Activated CD4-positive, alpha-beta T cell treated with anti-CD3 and anti-CD28 coated beads, Interleukin-10, Interleukin-2, amounts not matched to agents 100 ng/mL and 50 ng/mL, durations not matched to agents 16 hours and 8 hours (primary cell): ENCODE measurements at places on chromosomes 6 and 20.

- DNase-seq: no peak
These were observed 223.4 kb upstream of the MCHR2 start for GRCh38 chr6:100217225-100218012.

GRCh38 chr6:105051941-105052471, 95.1 kb downstream of the LIN28B start:
- DNase-seq: no peak

DNA sequence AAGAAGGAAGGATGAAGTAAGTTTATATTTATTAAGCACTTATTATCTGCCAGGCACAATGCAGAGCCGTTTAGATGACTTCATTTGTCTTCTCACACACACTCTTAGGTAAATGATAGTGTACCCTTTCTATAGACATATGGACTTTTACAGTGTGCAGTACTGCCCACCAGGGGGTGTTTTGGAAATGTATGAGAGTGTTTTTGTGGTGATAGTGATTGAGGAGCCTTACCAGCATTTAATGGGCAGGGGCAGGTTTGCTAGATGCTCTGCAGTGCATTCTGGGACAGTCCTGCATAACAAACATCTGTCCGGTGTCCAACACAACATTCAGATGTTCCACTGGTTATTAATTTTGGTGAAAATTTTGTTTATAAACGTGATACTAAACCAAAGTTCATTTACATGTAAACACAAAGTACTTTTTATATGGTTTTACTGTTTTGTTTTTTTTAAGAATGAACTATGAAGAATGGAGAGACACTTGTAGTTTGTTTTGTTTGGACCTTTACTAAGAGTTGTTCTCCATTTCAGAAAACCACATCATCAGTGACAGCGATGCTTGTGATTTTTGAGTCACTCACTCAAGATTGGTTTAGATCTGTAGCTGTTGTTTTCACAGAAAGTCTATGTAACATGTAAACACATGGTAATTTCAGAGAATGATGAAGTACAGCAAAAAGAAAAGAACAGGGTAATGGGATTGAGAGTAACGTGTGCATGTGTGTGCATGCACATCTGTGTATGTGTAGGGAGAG, 19.9 kb downstream of the KCNS1 start:
- DNase-seq: no peak

- DNase-seq: no peak
These were observed 175.8 kb downstream of the TBC1D32 start for GRCh38 chr6:121158438-121158837.

DNA sequence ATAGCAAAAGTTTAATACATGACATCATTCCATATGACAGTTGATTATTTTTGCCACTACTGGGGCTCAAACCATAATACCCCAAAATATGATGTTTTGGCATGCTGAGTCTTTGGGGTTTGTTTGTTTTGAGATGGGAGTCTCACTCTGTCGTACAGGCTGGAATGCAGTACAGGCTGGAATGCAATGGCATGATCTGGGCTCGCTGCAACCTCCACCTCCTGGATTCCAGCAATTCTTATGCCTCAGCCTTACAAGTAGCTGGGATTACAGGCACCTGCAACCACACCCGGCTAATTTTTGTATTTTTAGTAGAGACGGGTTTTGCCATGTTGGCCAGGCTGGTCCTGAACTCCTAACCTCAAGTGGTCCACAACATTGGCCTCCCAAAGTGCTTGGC, 1.3 kb upstream of the MRS2 start:
- DNase-seq: no peak

DNA sequence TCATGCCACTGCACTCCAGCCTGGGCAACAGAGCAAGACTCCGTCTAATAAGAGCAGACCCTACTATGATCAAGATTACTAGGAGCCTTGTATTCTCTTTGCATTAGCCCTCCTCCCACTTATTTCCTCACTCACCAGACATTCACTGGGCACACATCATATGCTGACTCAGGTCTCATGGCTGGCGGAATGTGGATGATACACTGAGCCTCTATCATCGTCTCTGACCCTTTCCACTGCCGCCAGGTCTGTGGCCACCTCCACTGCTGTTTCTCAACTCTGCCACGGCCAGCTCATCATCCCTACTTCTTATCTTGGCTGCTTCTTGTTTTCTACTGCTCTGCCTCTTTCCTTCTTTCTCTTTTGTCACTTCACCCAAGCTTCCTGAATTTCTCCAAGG, 161.0 kb downstream of the BACH2 start:
- DNase-seq: no peak

DNA sequence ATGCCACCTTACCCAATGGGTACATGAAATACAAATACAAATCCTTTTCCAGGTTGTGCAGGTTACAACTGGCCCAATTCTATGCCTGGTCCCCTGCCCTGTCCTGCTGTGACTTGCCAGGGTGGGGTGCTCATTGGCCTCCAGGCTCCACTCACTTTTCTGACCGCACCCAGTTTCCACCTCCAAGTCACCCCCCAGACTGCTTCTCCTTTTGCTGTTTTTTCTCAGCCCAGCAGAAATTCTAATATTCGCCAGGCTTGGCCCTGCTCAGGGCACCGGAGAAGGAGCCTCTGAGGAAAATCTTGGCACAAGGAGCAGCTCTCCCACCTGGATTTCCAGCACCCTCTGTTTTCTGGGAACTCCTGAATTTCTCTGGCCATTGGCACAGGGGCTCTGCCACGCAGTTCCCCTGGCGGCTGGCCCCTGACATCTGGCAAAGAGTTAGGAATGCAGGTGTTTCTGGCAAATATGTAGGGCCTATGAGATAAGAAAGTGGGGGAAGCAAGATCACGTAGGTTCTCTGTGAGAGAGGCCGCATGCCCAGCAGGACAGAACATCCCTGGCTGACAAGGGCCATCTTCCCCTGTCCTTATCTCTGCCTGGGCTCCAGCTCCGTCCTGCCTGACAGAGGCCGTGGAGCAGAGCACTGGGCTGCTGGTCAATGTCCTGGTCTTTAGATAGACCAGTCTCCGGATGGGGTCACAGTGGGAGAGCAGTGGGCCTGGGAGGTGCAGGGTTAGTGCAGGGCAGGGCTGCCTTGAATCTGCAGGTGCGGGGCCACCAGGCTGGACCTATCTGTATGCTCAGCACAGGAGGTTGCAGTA, 2.9 kb upstream of the RAET1E start:
- no peak for DNase-seq

- no peak for DNase-seq
These were observed 39.2 kb downstream of the MUC22 start for GRCh38 chr6:31049518-31049917.

DNA sequence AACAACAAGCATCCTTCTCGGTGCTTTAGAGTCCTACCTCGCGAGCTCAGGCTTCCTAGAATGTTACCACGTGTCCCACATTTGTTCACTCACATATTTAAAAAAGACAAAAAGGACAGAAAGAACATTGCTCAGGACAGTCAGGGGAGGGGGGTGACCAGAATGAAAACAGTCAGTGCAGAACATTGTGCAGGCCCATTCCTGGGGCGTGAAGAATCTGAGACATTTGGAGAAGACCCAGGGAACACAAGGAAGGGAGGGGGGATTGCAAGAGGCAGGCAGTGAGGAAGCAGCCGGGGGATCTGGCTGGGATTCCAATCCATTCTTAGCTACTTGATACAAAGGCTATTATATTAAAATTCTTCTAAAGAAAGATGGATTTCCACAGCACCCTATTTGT, 270.4 kb upstream of the CITED2 start:
- DNase-seq: no peak

DNA sequence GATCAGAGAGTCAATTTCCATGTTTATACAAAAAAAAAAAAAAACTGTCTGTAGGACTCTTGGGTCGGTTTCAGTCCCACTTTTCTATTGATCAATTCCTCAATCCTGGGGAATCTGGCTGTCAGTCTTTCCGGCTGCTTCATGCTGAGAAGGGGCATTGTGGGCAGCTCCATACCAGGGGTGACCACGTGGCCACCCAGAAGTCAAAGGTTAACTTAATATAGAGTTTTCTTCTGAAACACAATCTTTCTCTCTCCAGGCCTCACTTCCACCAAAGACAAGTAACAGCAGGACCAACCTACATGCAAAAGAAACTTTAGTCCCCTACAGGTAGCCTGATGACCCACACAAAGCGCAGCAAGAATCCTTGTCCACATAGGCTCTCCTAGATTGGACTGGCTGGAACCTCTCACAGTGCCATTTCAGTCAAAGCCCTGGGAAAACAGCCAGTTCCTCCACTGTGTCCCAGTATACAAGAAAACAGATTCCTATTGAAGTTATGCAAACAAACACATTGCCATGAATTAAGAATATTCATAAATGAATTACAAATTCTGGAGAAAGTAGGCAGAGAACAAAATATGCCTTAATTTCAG, 18.5 kb upstream of the SERPINB9 start:
- no peak for DNase-seq

DNA sequence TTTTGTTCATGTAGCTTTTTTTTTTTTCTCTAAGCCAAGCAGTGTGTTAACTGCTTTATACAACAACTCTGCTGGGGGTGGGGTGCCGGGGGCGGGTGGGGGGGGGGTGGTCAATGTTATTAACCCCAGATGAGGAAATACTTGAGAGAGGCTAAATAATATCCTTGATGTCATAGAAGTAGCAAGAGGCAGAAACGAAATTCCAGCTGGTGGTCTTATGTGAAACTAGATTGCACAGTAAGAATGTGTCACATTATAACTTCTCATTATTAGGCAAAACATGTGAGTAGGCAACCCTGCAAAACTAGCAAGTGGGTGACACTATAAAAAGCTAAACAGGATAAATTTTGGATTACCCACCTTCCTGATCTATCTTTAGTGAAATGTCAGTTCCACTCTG, 12.8 kb downstream of the MYLK4 start:
- DNase-seq: no peak

- no peak for DNase-seq
These were observed 349.2 kb downstream of the ZFAND3 start for GRCh38 chr6:38168699-38169098.

DNA sequence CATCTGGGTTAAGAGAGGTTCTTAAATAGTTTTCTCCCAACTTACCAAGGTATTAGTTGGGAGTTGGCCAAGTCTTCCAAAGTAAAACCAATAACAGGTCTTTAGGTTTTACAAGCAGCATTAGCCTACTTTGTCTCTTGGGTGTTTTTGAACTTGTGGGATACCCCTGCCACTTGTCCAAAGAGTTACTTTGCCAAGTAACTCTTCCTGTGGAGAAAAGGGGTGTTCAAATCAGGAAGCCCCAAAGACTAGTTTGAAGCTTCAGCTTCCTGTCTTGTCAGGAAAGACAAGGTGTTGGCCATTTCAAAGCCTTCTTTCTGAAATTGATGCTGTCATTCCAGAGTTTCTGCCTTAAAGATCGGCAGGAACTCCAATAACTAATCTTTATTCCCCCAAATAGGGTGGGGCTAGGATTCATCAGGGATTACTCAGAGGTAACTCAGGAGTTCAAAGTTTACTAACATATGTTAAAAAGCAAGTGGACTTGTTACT, 822 bp downstream of the RAB22A start:
- DNase-seq: peak; percentile 30

DNA sequence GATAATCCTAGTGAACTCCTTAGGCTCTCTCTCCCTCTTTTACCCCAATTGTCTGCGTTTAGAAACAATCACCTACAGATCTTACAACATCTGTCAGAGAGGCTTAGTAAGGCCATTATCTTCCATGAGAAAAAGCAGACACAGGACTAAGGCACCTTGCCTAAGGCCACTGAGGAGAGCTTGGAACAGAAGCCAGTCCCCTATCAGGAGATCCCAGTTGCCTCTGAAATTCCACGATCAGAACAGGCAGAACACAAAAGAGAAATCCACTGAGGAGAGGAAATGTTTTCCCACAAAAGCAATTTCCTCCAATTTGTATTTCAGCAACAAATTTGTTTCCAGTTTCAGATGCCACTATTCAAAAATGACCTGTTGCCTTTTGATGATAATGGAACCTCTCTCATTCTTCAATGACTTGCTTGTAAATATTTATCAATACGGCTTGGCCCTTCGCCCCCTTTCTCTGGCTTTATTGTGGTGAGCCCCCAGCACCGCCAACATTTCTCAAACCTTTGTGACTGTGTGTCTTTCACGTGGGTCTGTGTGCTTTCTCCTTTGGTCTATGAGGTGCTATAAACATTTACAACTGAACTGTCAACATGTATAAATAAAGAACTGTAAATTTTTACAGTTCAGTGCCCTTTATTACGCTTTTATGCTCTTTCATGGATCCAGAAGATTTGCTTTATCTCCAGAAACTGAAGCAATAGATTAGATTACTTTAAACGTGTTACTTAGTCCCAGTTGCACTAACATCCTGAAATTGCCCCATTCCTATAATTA, 187.8 kb upstream of the PHACTR1 start:
- no peak for DNase-seq

DNA sequence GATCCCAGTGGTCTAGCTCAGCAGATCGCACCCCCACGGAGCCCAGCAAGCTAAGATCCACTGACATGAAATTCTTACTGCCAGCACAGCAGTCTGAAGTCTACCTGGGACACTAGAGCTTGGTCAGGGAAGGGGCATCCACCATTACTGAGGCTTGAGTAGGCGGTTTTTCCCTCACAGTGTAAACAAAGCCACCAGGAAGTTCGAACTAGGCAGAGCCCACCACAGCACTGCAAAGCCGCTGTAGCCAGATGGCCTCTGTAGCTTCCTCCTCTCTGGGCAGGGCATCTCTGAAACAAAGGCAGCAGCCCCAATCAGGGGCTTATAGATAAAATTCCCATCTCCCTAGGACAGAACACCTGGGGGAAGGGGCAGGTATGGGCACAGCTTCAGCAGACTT, 18.8 kb downstream of the FRK start:
- no peak for DNase-seq

GRCh38 chr6:6332811-6333244, 12.4 kb upstream of the F13A1 start:
- DNase-seq: no peak

- DNase-seq: peak; percentile 5
These were observed 166.5 kb downstream of the GMDS start for GRCh38 chr6:2078888-2079287.

GRCh38 chr20:63233924-63234323, 1.8 kb upstream of the BIRC7 start:
- DNase-seq: no peak

- no peak for DNase-seq
These were observed 209.5 kb downstream of the FNDC1 start for GRCh38 chr6:159378411-159379328.

DNA sequence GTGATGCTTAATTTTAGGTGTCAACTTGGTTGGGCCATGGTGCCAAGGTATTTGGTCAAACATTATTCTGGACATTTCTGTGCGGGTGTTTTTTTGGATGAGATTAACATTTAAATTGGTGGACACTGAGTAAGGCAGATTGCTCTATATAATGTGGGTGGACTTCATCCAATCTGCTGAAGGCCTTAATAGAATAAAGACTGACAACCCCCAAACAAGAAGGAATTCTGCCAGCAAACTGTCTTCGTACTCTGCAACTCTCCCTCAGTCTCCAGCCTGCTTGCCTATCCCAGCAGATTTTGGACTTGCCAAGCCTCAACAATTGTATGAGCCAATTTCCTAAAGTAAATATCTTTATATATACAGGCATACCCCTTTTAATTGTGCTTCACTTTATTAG, 850.1 kb downstream of the TBC1D32 start:
- no peak for DNase-seq

- no peak for DNase-seq
These were observed 14.5 kb upstream of the PSMG4 start for GRCh38 chr6:3244003-3244831.
